Astrocyte (in vitro differentiated cells and primary cell): ENCODE measurements at places on chromosomes 4 and X.

DNA sequence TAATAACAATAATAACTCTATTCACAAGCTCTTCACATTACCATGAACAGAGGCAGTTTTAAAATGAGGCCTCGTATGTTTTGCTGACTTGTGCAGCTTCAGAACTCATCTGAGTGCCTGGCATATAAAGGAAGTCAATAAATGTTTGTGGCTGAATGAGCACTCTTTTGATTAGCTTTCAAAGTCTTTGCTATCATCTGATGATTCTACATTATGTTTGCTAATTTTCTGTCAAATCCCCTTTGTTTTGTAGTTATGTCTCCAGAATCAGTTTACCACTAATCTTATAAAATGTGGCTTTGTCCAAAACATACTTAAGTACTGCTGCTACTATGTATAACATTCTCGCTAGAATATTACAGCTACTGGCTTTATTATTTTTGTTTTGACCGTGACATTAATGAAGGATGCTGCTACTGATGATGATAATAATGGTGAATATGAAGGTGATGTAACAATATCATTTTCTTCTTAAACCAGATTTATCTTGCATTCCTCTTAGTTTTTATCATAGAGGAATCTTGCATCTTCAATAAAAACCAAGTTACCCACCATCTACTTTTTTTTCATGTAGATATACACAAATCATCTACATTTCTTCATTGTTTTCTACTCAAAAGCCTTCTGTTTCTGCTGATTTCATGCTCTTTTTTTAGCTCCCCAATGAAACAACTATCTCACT, 384.5 kb downstream of the NAF1 start:
- no peak for DNase-seq

GRCh38 chr4:6969826-6970800, 60.5 kb downstream of the TBC1D14 start:
- DNase-seq: no peak

DNA sequence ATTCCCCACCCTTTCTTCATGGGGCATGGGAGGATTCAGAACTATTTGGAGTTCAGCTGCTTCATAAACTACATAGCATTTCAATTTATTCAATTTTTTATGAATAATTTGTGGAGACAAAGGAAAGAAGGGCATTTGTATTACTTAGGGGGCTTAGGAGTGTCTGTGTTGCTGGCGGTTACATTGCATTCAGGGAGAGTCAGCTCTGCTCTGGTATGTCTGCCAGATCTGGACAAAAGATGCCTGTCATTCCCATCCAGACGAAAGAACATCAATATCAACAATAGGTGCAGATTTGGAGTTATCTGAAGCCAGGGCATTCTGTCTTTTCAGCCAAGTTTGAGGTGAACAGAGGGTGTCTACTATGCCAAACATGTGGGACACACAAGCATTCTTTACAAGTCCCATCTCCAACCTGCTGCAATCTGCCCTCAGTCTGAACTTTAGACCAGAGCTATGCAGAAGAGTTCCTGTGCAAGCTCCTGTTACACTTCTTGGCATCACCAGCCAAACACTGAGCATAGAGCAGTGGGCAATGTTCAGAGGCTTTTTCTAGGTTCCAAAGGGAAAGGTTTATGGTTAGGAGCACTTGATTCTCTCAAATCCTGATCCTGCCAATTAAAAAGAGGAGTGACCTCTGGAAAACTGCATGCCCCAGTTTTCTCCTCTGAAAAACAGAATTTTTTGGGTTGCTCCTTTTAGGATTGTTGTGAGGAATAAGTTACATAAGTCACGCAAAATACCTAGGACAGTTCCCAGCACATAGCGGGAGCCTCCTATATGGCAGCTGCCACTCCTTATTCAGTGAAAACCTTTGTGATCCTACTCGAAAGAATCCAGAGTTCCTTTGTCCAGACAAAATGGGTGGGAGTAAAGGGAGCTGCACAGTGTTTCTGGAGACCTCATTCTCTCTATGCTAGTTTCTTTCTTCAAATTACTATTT, 719.5 kb upstream of the SLIT2 start:
- peak; percentile 74 for DNase-seq

DNA sequence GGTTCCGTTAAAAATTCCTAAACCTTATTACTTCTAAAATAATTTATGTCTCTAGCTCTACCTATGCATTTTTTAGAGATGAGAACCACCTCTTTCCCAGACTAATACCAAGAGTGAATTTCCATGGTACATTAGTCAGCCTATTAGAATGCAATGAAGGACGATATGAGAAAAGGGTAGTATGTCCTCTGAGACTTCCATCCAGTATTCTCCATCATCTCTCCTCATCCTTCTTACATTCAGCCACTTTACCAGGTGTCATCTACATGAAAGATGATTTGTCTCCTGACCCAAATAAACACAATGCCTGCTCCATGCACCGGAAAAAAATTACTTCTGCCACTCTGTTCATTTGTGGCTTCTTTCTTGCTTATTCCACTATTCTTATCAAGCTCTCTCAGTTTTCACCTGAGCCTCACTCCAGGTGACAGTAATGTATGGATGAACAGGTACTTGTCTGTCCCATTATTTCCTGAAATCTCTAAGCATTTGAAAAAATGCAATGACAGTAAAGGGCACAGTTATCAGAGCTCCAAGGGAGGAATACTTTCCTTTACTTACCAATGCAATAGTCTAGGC, 97.9 kb downstream of the MAB21L2 start:
- DNase-seq: peak; percentile 37

DNA sequence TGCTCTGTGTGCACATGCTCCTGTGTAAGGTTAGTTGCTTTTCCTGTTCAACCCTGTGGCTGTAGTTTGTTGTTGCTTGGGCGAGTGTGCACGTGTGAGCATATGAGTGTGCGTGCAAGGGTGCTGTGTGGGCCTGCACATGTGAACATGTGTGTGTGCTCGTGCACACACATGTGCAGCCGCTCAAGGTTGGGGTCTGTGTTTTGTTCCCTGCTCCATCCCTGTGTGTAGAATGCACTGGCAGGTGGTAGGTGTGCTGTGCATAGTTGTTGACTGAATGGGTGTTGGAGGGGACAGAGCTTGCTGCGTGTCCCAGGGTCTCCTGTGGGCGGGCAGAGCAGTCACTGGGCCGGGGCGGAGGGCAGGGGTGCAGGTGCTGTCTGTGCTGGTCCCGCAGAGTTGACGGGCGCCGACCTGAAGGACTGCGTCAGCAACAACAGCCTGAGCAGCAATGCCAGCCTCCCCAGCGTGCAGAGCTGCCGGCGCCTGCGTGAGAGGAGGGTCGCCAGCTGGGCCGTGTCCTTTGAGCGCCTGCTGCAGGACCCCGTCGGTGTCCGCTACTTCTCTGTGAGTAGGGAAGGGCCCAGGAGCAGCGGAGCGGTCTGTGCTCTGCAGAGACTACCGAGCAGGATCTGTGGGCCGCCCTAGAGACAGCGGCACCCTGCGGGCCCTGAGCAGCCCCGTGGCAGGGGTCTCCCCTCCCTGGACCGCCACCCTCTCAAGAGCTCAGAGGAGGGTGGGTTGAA, 27.9 kb upstream of the HGFAC start:
- DNase-seq: no peak
